ENCODE measurements at places on chromosomes 5 and 9.
A peak's percentile ranks its signal among the peaks of the same experiment; 100 is the strongest.

GRCh38 chr5:109191153-109191558 lies 218.6 kb downstream of the PJA2 start:
- DNase-seq, result no peak

DNA sequence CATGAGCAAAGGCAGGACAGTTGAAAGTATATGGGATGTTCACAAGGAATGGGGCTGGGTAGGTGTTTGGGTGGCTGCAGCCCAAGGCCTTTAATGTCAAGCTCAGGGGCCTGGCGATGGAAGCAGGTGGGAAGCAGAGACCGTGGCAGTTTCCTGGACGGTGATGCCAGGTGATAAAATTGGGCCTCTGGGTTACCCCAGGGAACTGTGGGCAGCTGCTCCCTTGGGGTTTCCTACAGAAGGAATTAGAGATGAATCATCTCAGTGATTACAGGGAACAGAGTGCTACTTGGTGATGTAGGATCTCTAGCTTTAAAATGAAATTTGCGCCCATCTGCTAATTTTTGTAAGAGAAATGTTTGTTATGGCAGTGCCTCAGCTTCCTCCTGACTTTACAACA lies 39.2 kb downstream of the TSTD2 start:
- DNase-seq, result no peak

- no peak for DNase-seq
Observed at GRCh38 chr9:130490981-130491380, 46.2 kb downstream of the ASS1 start.

DNA sequence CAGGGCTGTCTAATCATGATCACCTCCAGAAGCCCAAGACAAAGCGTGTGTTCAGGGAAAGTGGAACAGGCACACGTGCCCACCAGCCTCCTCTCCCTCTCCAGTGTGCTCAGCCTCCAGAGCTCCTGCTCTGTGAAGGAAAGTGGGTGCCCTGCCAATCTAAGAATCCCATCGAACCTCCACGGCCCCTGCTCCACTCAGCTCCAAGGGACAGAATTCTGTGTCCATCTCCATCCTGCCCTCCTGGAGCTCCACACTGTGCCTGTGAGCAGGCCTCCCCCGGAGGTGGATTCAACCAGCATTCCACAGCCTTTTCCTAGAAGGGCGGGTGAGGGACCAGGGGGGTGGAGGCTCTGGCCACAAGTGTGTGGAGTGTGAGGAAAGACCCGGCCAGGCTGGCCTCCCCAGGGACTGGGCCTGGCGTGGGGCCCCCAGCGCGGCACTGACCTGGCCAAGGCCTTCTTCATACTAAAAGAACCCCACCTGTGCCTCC lies 6.0 kb downstream of the EEIG1 start:
- DNase-seq, result no peak

DNA sequence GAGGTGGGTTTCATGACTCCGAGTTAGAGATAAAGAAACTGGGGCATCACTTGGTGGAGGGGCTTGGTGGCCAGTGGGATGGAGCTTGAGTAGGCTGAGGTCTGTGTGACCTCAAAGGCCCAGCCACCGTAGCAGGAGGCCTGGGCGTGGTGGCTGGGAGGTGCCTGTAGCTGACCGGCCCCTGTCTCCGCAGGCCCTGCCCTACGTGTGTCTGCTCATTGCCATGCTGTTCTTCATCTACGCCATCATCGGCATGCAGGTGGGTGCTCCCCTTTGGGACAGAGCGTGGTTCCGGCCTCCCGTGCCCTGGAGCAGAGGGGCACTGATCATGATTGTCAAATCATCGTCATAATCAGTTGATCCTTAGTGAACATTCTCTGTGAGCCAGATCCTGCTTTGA lies 196.2 kb downstream of the CACNA1B start:
- no peak for DNase-seq

- DNase-seq, result no peak
Observed at GRCh38 chr9:36149197-36149596, 12.7 kb downstream of the GLIPR2 start.

DNA sequence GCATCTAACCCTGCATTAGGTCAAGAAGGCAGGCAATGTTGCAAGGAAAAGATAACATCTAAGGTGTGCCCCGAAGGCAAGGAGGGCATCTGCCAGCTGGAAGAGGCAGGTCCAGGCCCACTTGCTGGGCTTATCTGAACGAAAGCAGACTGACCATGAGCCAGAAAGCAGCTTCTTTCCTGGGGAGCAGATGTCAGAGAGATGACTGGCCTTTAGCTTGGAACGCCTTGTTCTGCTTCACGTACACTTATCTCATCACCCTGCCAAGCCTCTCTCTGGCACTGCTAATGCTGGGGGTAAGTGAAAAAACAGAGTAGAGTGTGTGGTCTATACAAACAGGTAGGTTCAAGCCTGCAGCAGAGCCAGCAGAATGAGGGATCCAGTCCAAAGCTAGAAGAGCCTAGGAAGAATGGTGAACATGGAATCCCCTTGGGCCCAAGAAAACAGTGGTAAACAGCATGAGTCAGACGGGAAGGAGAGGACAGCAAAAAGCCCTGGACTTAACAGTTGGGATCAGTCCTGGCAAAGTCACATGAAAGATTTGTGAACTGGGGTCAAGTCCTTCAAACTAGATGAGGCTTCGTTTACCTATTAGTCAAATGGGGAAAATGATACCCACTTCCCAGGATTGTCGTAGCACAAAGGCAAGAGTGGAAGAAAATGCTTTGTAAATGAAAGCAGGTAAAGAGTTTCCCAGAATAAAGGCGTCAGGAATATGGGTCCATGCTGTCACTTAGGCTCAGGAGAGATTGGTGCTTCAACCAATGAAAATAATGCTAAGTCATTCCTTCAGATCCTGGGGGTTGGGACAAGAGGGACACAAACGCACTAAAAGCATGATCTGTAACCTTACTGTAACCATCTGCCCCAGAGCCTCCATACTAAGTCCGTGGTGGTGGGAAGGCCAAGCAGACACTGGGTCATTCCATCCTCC lies 200.9 kb downstream of the SLIT3 start:
- no peak for DNase-seq

GRCh38 chr9:18297056-18297841 lies 176.7 kb upstream of the ADAMTSL1 start:
- DNase-seq, result no peak

- DNase-seq, result no peak
Observed at GRCh38 chr5:157323107-157323706, 57.3 kb downstream of the CYFIP2 start.

GRCh38 chr9:82410866-82411265 lies 422.3 kb downstream of the SPATA31D1 start:
- no peak for DNase-seq

GRCh38 chr5:90095292-90096060 lies 314.1 kb downstream of the CETN3 start:
- DNase-seq, result no peak

DNA sequence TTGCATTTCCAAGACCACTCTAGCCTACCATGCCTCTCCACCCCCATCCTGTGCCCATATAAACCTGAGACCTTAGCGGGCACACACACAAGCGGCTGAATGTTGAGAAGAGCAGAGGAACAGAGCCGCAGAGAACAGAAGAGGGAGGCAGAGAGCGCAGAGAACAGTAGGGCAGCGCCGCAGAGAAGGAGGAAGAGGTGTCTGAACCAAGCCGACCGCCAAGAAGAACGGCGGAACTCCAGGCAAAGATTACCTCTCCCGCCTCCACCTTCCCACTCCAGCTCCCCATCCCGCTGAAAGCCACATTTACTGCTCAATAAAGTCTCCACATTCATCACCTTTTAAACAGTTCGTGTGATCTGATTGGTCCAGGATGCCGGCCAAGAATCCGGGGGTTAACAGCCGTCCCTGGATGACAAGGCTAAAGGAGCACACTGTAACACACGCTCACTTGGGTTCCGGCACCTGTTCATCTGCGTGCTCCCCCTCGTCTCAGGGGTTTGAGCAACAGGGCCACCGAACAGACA lies 33.2 kb downstream of the GRIN3A start:
- DNase-seq, result no peak

DNA sequence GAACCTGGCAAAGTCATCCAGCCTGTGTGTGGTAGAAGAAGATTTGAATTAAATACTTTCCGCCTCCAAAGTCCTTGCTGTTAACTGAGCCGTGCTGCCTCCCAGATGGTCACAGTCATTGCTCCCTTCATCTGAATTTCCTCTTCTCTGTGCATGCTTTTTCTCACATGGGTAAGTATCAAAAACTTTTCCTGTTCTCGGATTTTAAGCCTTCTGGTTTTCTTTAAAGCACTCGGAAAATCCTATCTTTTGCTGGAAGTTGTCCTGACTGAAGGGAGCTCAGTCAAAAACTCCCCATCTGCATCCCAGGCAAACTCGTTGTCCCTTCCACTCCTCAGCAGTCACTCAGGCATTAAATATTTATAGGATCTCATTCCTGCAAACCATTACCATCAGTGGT lies 290.0 kb upstream of the PIK3R1 start:
- no peak for DNase-seq

- no peak for DNase-seq
Observed at GRCh38 chr5:83368319-83368718, 103.2 kb upstream of the VCAN start.

GRCh38 chr9:13110766-13111417 lies 168.6 kb downstream of the MPDZ start:
- DNase-seq, result no peak

GRCh38 chr5:138610918-138611677 lies 35.9 kb upstream of the HSPA9 start:
- peak; percentile 42 for DNase-seq

GRCh38 chr9:127973169-127974000 lies 7.4 kb downstream of the EEIG1 start:
- no peak for DNase-seq

DNA sequence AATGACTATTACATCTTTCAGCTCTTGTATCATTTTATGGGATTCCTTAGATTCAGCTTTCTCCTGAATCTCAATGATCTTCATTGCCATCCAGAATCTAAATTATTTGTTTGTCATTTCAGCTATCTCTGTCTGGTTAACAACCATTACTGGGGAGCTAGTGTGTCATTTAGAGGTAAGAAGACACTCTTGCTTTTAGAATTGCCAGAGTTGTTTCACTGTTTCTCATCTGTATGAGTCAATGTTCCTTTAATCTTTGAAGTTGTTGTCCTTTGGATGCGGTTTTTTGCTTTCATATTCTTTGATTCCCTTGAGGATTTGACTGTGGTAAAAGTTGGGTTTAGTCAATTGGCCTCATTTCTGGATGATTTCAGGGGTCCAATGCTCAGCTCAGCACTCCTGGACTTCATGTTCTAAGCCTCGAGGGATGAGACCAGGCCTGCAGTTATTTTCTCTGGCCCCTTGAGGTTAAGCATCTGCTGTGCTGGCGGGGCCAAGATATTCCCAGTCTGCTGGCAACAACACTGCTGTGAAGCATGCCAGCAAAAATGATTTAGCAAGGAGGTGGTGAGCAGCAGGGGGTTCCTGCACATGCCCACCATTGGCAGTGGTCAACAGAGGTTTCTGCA lies 102.4 kb upstream of the PCSK5 start:
- DNase-seq, result no peak

GRCh38 chr9:130701059-130702022 lies 7.8 kb downstream of the EXOSC2 start:
- peak; percentile 56 for DNase-seq

DNA sequence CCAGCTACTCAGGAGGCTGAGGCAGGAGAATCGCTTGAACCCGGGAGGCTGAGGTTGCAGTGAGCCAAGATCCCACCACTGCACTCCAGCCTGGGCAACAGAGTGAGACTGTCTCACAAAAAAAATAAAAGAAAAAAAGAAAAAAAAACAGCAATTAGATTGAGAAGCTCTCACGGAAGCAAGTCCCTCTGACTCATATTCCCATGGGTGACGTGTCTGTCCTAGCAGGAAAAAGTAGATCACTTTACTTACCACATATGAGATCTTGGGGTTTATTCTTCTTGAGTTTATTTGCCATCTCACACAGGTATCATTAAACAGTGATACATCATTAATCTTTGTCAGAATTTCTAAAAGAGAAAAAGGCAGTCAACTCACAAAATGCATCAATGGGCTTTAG lies 62.6 kb downstream of the SUSD1 start:
- DNase-seq, result no peak

- DNase-seq, result no peak
Observed at GRCh38 chr5:173594061-173594460, 22.4 kb downstream of the BOD1 start.

- DNase-seq, result no peak
Observed at GRCh38 chr5:36089989-36090388, 23.3 kb upstream of the UGT3A2 start.

DNA sequence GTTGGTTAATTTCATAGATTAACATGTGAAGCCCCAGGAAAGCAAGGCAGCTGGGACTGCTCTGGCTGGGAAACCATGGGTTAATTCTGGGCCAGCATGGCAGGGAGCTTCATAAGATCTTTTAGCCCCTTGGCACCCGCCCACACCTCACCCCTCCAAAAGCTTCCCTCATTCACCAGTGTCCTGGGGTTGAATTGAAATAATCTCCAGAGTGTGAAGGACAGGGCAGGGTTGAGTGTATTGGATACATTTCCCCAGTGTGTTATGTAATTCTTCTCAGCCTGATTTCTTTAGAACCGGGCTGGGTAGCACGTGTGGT lies 19.4 kb downstream of the WNT8A start:
- no peak for DNase-seq

DNA sequence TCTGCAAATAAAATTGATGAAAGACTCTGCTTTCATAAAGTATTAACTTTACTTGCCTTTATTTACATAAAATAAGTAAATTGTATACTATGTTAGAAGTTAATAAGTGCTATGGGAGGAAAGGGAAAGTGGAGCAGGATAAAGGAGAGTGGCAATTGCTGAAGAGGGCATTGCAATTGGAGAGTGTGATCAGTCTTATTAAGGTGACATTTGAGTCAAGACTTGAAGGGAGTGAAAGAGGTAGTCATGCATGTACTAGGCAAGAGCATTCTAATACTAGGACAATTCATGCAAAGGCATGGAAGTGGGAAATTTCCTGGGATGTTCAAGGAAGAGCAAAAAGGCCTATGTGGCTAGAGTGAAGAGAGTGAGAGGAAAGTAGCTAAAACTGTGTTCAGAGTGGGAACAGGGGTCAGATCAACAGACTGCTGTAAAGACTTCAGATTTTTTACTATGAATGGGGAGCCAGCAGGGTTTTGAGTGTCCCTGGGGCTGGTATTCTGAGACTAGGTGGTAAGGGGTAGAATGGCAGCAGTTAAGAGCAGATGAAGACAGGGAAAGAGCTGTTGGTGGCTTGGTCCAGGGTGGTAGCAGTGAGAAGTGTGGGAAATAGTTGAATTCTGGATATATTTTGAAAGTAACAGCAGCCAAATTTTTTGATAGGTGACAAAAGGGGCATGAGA lies 182.3 kb upstream of the RIOK2 start:
- no peak for DNase-seq

DNA sequence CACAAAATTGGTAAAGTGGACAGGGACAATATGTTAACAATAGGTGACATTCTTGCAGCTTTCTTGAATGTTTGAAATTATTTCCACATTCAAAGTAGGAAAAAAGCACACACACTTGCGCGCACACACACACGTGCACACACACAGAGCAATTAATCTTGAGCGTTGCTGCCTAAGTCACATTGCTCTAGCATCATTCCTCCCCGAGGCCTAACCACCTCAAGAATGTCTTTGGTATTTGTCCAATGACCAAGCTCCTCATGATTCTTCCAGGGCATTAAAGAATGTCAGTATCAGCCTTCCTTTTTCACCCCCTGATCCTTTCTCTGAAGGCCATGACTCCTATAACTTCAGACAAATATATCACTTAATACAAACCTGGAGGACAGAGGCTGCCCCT lies 198.1 kb downstream of the NPR3 start:
- DNase-seq, result no peak

Measured in GM10248 (cell line).